ENCODE measurements at places on chromosomes 11 and 22. TPM values are rescaled to one million over a fixed set of nuclear protein-coding genes. Genes with fewer than 3 reads are reported as not detected.

B3GAT1 gene
- total RNA-seq, result not detected

SCN4B gene
- 0.52 TPM for total RNA-seq

FOXRED2 gene
- 13.2 TPM for total RNA-seq

SLC22A9 gene
- total RNA-seq, result not detected

RTN4R gene
- 0.26 TPM for total RNA-seq

LRRN4CL gene
- 20.1 TPM for total RNA-seq

OR51I1 gene
- not detected for total RNA-seq

MUC2 gene
- not detected for total RNA-seq

PRODH gene
- total RNA-seq, result under 0.01 TPM

ARCN1 gene
- 224 TPM for total RNA-seq

MPEG1 gene
- total RNA-seq, result not detected

RASGRP2 gene
- total RNA-seq, result not detected

ACRV1 gene
- 0.11 TPM for total RNA-seq

LDHAL6A gene
- total RNA-seq, result not detected

SYT12 gene
- 3.6 TPM for total RNA-seq

TBX10 gene
- total RNA-seq, result not detected

TMEM258 gene
- 69.9 TPM for total RNA-seq

AQP11 gene
- 0.78 TPM for total RNA-seq

TRIM48 gene
- not detected for total RNA-seq

DDX10 gene
- total RNA-seq, result 18.2 TPM

SLCO2B1 gene
- not detected for total RNA-seq

ATM gene
- total RNA-seq, result 153 TPM

PANX3 gene
- total RNA-seq, result not detected

NELL1 gene
- not detected for total RNA-seq

TMPRSS4 gene
- total RNA-seq, result not detected

TMEM191B gene
- not detected for total RNA-seq

CDCA5 gene
- 5.4 TPM for total RNA-seq

MIOX gene
- total RNA-seq, result not detected

SMIM35 gene
- not detected for total RNA-seq

ARHGAP42 gene
- total RNA-seq, result 23.2 TPM

SLC43A1 gene
- 14.5 TPM for total RNA-seq

APOA5 gene
- total RNA-seq, result not detected

PRG3 gene
- not detected for total RNA-seq

RPS6KA4 gene
- total RNA-seq, result 26.3 TPM

DNAJB7 gene
- total RNA-seq, result not detected

LMNTD2 gene
- total RNA-seq, result 0.32 TPM

APOC3 gene
- total RNA-seq, result not detected

TP53AIP1 gene
- total RNA-seq, result under 0.01 TPM

DNAJB13 gene
- not detected for total RNA-seq

Data from articular chondrocyte of knee joint (primary cell).